MCF 10A (cell line): ENCODE measurements at places on chromosomes 7 and 10.

- DNase-seq = no peak
Measured at GRCh38 chr10:14163377-14164086, 167.2 kb downstream of the FRMD4A start.

DNA sequence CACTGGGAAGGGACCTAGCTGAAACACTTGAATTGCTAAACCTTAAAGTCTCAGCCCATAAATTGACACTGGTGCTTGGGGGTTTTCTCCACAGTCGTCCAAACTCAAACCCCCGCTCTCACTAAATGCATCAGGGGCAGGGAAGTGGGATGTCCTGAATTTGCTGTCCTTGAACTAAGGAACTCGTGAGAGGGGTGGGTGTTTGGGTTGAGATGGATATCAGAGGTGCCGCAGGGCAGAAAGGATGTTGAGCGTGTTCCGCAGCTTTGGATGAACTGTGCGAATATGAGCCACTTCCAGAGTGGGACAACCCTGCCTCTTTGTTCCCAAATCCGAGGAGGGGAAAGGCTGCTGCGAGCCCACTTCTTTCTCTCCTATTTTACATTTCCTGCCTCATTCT, 90.3 kb upstream of the LYZL2 start:
- DNase-seq = no peak

- DNase-seq = no peak
Measured at GRCh38 chr7:20304366-20304765, 26.3 kb upstream of the ITGB8 start.

DNA sequence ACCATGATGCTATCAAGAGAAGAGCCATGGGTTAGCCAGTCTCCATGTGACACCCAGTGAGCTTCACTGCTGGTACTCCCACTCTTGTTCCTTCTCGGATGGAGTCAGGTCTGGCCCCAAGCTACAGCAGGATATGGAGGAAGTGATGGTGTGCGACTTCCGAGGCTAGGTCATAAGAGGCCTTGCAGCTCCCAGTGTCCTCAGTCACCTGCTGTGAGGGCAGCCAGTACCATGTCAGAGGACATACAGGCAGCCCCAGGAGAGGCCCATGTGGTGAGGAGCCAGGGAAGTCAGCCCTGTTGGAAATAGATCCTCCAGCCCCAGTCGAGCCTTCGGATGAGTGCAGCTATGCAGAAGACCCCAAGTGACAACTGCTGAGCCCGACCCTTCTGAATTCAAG, 237.0 kb downstream of the EBF3 start:
- no peak for DNase-seq

- no peak for DNase-seq
Measured at GRCh38 chr10:21648040-21648439, 114.0 kb downstream of the MLLT10 start.

DNA sequence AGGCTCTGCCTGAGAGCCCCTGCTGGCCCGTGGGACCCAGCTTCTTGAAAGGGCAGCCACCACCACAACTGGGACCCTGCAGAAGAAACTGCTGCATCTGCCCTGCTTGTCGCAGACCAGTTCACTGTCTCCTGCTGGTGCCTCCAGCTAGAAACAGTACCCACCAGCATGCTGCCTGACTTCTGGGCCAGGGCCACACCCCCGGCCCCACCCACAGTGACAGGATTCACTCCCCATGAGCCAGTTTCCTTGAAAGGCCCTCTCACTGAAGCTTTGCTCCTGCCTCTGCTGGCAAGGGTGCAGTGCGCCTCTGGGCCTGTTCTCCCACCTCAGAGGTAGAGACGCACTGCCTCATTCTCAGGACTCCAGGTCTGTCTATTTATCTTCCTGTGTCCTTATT, 32.4 kb downstream of the ANXA11 start:
- no peak for DNase-seq

GRCh38 chr7:156927571-156928405, 21.7 kb upstream of the NOM1 start:
- no peak for DNase-seq

DNA sequence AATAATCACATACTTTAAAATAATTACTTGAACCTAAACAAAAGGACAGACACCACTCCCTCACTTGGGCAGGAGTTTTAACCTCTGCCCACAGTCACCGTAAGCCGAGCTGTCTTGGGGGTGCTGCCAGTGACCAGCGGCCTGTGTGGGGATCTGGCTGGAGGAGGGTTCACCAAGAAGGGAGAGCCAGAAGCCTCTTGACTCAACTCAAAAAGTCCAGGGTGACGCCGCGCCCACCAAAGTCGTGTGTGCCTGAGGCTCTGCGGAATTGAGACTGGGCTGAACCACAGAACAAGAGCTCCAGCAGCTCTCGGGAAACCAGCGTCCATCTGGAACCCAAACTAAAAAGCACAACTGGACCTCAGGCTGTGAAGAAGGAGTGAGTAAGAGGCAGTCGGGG, 35.8 kb downstream of the ZFAND2A start:
- DNase-seq = no peak

- no peak for DNase-seq
Measured at GRCh38 chr7:148967032-148967372, 61.3 kb downstream of the PDIA4 start.

DNA sequence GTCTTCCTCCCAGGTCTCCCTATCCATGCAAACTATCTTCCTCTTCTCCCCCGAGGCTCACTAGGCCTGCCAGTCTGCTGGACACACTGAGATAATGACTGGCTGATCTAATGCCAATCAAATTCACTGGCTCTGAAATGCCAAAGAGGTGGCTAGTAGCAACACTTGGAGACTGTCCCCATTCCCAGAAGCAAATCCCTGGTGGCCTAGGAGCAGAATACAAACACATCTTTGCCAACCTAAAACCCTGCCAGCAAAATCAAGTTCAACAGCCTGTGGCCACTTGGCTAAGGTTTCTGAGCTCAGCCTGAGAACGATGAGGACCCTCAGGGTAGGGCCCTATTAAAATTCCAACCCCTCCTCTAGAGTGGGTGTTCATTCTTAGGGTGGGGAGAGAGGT, 46.6 kb downstream of the SH3PXD2A start:
- no peak for DNase-seq

- no peak for DNase-seq
Measured at GRCh38 chr7:51310131-51310583, 6.5 kb downstream of the COBL start.

- no peak for DNase-seq
Measured at GRCh38 chr10:122544493-122544892, 16.1 kb upstream of the DMBT1 start.

- DNase-seq = no peak
Measured at GRCh38 chr7:86152926-86153325, 490.8 kb upstream of the GRM3 start.

DNA sequence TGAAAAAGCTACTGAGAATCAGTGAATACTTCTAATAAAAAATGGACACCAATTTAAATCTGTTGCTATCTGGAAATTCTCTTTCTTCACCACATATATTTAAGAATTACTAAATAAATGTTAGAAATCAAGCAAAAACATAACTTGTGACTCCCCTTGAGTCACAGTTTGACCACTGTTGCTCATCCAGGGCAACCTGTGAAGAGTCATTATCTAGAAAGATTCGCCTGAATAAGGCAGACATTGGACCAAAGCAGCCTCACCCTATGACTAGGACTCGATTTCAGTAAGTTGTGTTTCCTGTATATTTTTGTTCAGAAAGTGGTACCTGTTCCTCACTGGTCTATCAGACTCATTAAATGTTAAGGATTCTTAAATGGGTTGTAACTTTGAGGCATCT, 572.4 kb downstream of the ATRNL1 start:
- DNase-seq = no peak

DNA sequence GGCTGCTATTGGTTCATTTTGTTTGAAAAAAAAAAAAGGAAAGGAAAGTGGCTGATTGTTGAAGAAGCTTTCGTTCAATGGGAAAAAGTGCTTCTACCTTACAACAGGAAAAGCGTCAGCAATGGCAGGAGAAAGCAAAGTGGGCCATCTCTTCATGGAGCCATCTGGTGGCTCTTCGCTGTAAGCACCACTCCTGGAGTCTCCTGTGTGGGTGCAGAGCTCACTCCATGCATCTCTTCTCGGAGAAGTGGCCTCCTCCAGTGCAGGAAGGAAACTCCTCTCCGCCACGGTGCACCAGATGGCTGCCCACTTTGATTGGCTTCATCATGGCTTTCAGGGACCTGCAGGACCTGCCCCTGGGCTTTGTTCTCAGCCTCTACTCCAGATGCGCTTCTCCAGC, 250.9 kb downstream of the PTEN start:
- DNase-seq = peak; percentile 50

- no peak for DNase-seq
Measured at GRCh38 chr7:151240942-151241754, 7.3 kb downstream of the SMARCD3 start.

DNA sequence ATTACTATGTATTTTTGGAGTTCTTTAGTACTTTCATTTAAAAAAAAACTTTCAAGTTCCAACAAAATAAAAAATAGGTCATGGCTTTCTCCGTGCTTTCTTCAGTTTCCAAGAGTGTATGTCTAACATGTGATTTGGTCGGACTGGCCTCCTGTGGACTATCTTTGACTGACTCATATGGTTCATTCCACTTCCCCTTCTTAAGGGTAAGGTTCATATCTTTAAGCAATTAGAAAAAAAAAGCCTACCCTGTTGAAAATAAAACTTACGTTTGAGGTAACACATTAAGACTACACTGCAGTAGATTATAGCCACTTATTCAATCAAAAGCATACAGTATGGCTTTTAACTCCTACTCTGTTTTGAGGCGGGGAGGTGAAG, 112.8 kb upstream of the AHR start:
- DNase-seq = no peak

DNA sequence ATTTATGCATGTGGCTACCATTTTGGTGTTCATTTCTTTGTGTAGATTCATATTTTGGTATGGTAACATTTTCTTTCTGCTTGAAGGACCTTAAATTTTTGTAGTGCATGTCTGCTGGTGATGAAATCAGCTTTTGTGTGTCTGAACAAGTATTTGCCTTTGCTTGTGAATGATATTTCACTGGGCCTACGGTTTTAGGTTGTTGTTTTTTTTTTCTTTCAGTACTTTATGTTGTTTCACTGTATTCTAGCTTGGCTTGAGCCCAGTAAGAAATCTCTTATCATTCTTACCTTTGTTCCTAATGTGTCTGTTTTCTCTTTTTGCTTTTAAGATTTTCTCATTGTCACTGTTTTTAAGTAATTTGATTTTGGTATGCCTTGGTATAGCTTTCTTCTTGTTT, 31.9 kb downstream of the SAMD8 start:
- peak; percentile 28 for DNase-seq

- no peak for DNase-seq
Measured at GRCh38 chr7:149267733-149268132, 5.7 kb downstream of the ZNF783 start.

GRCh38 chr10:15361131-15361530, 10.0 kb downstream of the FAM171A1 start:
- no peak for DNase-seq

GRCh38 chr10:96921655-96922054, 89.6 kb downstream of the LCOR start:
- DNase-seq = no peak

GRCh38 chr10:104300736-104301292, 31.8 kb downstream of the GSTO2 start:
- peak; percentile 90 for DNase-seq

DNA sequence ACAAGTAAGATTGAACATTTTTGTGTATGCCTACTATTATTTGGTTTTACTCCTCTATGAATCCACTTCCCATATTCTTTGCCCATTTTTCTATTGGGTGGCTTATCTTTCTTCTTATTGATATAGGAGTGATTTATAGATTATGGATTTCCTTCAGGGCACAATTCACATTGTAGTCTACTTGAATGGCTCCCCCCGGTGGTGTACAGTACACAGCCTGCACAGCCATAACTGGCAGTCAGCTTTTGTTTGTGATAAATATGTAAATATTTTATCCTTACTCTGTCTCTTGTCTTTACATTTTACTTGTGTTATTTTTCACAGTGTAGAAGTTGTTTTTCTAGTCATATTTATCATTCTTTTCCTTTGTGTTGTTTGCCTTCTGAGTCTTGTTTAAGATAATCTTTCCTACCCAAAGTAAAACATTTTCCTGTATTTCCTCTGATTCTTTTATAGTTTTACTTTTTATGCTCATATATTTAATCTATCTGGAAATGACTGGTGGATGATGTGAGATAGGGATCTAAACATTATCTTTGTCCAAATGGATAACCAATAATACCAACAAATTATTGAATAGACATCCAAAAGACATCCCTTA, 23.9 kb upstream of the CALD1 start:
- DNase-seq = peak; percentile 14

DNA sequence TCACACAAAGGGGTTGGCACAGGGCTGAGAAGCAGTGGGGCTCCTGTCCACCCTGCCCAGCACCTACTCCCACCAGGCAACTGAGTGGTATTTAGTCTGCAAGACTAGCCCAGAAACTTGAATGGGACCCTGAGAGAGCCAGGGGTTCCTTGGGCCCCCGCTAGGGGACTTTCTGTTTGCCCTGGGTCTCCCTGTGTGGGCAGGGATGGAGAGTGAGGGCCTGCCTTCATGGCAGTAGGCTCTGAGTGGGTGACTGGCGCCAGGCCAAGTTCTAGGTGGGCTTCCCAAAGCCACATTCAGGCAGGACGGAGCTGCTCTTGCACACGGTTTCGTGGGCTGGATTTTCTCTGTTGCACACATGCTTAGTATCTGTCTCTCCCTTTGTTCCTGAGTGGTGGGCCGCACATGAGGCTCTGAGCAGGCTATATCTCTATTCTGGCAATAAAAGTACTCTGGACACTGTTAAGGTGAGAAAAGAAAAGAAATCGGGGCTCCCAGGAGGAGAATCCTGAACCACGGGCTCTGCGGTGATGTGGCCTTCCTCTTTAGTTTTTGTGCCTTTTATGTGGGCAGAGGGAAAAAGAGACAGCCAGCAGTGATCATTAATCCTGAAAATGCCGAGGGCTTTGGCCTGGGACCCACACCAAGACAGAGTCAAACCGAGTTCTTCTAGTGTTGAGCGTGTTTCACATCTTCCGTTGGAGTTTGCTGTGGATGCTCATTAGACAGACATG, 26.9 kb downstream of the IL2RA start:
- no peak for DNase-seq

- no peak for DNase-seq
Measured at GRCh38 chr10:33602278-33602677, 267.8 kb upstream of the NRP1 start.

GRCh38 chr7:93715234-93715633, 140.7 kb upstream of the CALCR start:
- peak; percentile 54 for DNase-seq

DNA sequence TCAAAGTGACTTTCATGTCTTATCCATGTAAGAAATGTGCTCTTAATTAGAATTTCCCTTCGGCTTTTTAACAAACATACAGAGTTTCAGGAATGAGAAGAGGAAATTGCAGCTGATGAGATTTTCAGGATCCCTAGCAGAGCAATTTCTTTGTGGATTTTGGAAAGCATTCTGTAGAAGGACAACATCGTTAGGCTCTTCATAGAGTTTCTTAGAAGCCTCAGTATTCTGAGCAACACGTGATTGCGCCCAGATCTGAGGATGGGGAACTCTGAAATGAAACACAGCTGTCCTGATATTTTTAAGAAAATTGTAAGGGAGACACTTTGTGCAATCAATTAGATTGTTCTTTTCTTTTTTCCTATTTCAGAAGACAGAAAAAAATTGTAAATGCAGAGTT, 85.8 kb downstream of the LHFPL3 start:
- DNase-seq = no peak

- DNase-seq = no peak
Measured at GRCh38 chr7:82615527-82615926, 171.9 kb upstream of the CACNA2D1 start.
